ENCODE measurements at places on chromosomes 6 and 20. TPM values are rescaled to one million over a fixed set of nuclear protein-coding genes. Genes with fewer than 3 reads are reported as not detected.

DNA sequence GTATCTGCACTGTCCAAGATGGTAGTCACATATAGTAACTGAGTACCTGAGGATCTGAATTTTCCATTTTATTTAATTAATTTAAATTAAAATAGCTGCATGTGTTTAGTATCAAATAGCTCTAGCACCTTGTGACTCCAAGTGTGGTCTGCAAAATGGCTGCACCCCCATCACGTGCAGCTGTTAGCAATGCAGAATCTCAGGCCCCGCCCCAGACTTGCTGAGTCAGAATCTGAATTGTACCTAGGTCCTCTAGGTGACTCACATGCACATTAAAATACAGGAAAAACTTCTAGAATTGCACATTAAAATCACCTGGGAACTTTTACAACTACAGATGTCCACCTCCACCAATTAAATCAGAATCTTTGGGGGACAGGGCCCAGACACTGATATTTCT is 19.2 kb upstream of the FAM83C start:
- DNase-seq: no peak

Gene OOEP
- total RNA-seq: not detected

Gene DYNLT2
- 2.0 TPM for total RNA-seq

Gene RNF182
- total RNA-seq: not detected

Gene SNHG17
- 11.0 TPM for total RNA-seq

All from stomach (tissue), 19 donors.